ENCODE measurements at places on chromosomes 5 and 9.

- DNase-seq: no peak
Measured at GRCh38 chr9:80440724-80441123, 869.0 kb downstream of the TLE4 start.

- DNase-seq: no peak
Measured at GRCh38 chr9:14517154-14517906, 175.9 kb downstream of the ZDHHC21 start.

DNA sequence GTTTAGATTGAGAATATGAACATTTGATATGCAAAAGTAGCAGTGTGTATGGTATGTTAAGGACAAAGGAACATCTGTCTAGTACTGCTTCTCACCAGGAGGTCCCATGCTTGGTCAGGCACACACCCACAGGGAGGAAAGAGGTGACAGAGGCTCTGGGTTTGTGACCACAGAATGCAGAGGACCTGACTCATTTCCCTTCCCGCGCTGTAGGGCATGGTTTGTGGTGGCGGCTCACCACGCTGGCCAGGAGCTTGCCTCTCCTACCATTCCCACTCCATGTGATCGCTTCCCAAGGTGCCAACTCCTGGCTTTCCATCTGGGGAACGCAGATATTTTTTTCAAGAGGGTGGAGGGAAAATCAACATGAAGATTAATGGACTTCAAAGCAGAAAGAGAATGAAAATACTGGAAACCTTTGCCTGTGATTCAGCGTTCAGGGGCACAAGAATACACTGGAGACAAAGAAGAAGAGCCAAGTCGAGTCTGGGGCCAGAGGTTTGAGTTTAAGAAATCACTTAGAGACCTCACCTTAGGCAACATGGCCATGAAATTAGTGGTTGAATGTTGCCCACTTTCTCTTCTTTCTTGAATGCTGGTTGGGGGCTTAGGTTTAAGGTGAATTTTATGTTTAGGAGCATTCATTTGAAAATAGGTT is 477.8 kb downstream of the CCDC171 start:
- peak; percentile 97 for DNase-seq

- DNase-seq: peak; percentile 69
Measured at GRCh38 chr9:87375397-87376073, 122.1 kb upstream of the DAPK1 start.

DNA sequence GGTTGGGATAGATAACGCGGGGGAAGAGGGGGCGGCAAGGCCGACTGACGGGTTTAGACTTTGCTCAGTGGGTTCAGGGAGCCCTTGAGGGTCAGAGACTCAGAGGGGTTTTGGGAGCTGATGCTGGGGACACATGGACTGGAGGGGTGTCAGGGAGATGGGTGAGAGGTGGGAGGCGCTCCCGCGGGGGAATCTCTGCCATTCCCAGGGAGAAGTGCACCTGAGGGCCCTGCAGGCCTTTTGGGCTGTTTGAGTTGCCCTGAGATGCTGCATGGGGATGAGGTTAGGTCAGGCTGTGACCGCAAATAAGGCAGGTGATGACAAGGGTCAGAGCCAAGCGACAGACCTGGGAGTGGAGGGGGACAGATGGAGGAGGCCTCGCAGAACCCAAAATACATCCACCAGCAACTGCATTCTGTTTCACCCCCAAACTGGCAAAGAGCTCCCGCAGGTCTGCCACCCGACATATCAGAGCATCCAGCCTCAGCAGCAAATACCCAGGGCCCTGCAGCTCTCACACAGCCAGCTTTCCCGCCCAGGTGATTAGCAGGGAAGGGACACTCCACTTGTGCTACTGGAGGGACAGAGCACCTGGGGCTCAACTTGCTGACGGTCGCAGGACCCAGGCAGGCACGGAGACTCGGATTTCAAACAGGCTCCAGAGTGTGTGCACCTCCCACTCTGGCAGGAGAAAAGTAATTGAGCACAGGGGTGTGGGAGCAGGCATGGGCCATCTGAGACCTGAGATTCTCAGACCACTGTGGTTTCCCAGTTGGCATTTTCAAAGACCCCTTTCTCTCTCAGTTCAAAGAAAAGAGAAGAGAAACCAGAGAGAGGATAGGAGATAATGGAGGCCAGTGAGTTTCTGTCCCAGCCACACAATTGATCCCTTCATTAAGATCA is 26.4 kb downstream of the TMOD1 start:
- no peak for DNase-seq

GRCh38 chr5:57817924-57818323 is 335.3 kb upstream of the ACTBL2 start:
- DNase-seq: no peak

DNA sequence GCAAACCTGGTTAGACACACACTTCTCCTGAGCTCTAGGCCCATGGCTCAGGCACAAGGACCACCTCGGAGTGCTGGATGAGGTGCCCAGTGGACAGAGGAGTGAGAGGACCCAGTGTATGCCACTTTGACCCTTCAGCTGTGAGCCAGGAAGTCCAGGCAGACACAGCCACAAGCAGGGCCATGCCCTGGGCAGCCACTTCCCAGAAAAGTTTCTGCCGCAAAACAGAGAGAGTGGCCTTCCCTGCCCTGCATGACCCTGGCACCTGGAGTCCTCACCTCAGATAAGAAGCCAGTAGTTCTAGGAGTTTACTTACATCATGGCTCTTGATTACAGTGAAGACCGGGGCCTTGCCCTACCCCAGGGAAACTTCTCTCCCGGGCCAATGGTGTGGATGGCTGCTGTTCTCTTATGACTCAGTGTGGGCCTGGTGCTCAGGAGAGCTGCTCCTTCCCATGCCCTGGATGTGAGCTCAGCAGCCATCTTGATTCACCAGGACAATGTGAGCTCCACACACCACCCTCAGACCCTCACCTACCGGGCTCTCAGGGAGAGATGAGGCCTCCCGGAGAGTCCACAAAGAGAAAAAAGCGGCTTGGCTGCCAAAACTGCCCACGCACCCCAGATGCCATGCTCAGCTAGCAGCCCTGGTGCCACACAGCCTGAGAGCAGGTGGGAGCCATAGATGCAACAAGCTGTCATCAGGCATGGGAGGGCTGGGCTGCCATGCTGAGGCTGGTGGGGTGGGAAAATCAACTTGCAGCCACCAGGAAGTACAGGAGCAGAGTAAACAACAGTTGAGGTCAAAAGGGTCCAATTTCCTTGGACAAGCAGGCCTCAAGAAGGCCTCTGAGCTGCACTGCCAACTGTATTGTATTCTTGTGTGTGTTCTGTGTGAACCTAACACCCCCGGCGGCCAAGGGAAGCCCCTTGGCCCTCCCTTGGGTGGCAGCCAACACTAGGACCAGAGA is 11.7 kb upstream of the IRF1 start:
- DNase-seq: peak; percentile 52

DNA sequence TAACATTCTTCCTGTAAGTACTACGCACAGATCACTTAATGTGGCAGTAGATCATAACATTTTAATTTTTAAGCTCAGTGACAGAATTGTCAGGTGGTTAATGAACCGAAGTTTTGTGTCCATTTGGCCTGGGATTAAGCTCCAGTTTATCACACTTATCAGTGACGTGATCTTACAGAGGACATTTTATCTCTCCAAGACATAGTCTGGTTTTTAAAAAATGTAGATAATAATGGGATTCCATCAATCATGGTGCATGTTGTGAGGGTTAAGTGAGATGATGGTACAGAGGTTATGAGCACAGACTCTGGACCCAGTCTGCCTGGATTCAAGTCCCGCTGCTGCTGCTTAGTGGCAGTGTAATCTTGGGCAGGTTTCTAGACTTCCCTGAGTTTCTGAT is 66.0 kb upstream of the ZFAND5 start:
- no peak for DNase-seq

- DNase-seq: peak; percentile 13
Measured at GRCh38 chr5:78004559-78004958, 228.4 kb upstream of the TBCA start.

DNA sequence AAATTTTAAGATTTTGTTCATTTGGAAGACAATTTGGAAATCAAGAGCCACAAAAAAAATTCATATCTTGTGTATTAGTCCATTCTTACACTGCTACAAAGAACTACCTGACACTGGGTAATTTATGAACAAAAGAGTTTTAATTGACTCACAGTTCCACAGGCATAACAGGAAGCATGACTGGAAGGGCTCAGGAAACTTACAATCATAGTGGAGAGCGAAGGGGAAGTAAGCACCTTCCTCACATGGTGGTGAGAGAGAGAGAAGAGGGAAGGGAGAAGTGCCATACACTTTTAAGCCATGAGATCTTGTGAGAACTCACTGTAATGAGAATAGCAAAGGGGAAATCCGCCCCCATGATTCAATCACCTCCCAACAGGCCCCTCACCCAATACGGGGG is 274.4 kb downstream of the KCNN2 start:
- DNase-seq: no peak

DNA sequence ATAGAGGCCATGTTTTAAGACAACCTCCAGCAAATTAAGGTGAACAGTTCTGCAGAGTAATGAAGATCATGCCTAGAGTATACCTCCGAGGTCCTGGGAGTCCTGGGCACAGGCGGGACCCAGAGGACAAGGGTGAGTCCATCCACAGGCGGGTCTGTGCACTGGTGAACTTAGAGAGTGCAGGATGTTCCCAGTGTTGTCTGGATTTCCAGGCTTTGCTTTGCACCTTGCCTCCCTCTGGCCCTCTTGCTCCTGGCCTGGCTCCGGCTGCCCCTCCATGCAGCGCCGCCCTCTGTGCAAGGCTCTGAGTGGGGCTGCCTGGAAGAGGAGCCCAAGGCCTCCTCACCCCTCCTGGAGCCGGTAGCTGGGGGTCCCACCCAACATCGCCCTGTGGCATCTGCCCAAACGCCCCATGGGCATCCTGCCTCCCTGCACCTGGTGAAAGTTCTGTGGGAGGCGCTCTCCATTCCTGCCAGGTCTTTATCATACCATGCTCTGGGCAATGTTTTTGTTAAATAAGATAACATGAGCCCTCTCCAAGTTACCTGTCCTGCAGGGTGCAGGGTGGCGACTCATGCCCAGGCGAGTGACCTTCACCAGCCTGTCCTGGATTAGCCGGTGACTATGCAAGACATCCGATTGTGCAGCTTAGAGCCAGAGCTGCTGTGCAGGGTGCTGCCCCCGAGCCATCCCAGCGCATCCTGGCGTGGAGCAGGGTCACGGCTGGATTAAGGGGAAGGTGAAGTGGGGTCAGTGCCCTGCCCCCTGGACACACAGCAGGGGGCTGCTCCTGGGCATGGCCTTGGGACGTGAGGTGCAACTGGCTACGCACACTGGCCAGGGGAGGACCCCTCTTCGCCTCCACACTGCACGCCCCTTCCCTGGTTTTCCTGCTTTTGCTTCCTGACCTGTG is 41.3 kb upstream of the LPCAT1 start:
- DNase-seq: no peak

DNA sequence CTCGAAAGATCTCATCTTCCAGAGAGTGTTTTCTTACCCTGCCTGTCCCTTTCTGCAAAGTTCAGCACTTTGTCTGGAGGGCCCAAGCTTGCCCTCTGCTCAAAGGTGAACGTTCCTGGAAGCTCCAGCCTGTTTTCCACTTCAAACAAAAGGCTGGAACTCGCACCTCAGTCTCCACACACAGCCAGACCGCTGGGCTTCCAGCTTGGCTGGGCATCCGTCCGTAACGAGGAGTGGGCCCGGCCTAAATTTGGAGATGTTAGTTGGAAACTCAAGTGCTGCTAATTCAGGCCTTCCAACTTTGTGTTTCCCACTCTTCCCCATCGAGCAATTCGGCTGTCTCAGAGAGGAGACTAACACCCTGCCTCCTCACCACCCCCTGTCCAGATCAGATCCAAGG is 35.1 kb downstream of the FGF18 start:
- no peak for DNase-seq

GRCh38 chr5:2594701-2595100 is 156.8 kb downstream of the IRX2 start:
- no peak for DNase-seq

DNA sequence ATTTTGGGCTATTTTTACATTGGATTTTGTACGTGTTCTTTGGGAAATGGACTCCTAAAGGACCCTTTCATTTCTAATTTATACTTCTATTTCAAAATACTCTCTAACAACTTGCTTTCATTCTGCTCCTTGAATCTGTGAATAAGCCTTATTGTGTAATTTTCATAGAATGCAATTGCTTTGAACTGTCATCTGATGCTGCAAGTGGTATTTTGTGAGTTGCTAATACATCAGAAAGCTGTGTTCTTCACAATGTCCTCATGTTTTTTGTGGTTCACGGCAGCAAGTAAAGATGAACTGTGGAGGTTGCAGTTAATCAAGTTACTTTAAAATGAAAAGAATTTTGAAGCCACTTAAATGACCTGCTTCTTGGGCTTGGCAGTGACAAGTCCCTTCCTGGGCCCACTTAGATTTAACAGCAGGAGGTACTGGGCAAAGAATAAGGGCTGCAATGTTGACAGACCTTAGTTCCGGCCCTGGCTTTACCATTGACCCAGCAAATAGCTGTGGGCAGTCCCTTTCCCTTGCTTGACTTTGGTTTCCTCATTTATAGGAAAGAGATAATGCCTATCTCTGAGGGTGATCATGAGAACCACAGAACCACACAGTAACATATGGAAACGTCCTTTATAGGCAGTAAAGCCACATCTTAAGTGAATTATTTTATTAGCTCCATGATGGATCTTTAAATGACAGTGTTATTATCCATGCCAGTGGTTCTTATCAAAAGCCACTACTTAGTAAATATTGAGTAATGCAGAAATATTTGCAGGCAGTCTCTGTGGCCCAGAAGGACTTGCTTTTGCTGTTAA is 54.8 kb downstream of the IQGAP2 start:
- no peak for DNase-seq

DNA sequence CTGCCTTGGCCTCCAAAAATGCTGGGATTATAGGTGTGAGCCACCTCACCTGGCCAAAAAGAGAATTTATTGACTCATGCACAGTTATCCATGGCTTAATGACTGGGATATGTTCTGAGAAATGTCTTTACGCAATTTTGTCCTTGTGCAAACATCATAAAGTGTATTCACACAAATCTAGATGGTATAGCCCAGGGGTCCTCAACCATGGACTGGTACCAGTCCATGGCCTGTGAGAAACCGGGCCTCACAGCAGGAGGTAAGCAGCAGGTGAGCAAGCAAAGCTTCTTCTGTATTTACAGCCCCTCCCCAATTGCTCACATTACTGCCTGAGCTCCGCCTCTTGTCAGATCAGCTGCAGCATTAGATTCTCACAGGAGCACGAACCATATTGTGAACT is 12.4 kb upstream of the SIL1 start:
- DNase-seq: no peak

DNA sequence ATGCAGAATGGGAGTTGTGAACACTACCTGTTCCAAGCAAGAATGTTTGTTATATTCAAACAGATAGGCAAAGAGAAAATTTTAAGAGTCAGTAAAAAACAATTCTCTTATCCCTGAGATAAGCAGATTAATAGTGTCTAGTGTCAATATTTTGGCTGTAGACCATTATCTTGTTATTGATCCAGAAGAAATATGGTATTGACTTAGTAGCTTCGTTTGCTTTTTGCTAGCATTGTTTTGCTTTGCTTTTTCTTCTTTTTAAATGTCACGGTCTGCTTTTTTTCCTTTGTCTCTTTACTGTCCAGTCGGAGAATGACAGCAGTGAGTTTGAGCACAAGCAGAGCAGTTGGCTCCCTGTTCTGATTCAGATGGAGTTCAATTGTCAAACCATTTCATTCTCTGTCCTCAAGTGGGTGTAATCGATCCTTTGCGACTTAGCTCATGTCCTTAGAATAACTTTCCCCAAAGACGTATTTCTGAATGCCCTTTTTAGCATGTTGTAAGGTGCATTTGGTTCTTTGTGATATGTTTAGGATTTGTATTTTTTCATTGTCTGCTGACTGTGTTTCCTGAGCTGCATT is 29.3 kb downstream of the FUBP3 start:
- no peak for DNase-seq

Measured in EH (cell line).